ENCODE measurements at places on chromosomes 1 and 21.

DNA sequence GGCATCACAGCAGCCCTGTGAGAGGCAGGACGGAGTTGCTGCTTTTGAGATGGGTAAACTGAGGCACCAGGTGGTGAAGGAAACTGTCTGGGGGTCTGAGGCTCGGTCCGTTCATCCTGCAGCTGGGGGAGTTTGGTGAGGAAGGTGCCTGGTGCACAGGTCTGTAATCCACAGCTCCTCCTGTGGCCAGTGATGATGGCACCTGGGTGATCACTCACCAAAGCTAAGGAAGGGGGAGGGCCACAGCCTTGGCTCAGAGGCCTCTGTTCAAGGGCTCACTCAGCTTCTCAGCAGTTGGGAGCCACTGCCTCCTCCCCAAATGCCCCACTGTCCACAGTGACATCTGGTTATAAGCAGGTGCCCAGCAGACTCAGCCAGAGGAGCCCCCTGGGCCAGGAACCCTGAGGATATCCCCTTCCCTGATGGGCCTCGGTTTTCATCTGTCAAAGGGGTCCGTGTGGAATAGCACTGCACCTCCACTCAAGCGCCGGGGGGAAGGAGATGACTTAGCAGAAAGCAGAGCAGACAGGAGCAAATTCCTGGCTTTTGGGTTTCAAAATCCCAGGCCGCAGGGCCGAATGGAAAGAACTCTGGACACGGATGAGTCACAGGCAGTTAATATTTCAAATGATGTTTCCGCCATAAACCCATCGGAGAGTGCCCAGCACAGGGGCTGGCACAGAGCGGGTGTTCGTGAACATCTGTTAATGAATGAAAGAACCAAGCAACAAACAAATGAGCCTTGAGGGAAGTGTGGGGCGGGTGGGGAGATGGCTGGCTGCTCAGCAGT lies 82.8 kb downstream of the DMRTB1 start:
- DNase-seq, result peak; percentile 89

- DNase-seq, result no peak
Observed at GRCh38 chr1:27372022-27372807, 2.4 kb downstream of the FCN3 start.

DNA sequence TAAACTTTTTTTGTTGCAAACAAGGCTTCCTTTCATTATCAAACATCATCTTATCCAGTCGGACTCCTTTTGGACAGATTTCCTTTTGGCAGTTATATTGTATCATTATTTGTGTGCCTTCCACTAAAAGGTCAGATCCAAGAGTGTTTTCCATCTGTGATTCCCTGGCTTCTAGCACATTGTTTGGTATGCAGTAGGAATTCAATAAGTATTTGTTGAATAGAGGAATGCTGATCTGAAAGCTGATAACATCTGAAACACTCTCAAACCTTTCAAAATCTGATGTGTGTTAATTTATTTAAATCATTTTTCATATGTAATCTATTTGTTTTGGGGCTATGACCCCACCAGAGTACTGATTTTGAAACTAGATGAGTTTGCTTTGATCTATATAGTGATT lies 39.0 kb downstream of the NDC1 start:
- DNase-seq, result no peak

- no peak for DNase-seq
Observed at GRCh38 chr1:35931446-35932157, 697 bp downstream of the AGO3 start.

DNA sequence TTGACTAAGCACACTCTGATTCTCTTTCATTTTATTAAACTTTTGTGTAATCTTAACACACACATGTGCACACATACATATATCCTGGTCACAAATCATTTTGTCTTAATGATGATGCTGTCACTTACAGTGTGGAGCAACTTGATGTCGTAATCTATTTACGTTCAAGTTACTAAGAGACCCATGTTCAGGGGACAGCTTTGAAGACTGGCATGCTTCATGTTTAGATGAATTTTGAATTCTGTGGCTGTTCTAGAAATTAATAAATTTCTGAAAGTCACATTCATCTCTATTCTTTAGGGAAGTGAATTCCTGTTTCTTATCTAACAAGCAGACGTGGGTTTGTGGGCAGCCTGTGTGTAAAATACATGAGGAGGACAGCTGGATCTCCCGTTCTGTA lies 1637.8 kb downstream of the PLA2G4A start:
- no peak for DNase-seq

DNA sequence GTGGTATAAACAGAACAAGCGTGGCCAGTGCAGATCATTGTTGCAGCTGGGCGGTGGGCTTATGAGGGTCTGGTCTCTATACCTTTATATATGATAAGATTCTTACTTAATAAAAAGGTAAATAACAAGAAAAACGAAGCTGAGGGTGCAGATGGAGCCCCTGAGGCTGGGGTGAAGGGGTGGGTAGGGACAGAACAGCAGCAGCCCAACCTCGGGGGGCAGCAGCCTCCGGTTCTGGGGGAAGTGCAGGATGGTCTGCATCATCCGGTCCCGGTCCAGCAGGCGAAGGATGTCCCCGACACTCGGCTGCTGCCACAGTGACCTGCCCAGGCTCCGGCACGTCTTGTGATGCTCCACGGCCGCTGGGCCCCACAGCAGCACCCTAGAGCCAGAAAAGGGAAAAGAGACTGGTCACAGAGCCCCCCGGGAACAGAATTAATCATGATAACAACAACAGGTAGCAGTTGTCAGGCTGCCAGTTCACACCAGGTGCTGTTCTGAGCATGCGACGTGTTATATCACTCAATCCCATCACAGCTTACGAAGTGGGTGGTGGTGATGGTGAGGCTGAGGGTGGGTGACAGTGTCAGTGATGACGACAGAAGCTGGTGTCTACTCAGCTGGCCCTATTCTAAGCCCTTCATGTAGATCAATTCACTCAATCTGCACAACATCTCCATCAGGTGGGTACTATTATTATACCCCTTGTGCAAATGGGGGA lies 35.5 kb downstream of the MRAP start:
- no peak for DNase-seq

DNA sequence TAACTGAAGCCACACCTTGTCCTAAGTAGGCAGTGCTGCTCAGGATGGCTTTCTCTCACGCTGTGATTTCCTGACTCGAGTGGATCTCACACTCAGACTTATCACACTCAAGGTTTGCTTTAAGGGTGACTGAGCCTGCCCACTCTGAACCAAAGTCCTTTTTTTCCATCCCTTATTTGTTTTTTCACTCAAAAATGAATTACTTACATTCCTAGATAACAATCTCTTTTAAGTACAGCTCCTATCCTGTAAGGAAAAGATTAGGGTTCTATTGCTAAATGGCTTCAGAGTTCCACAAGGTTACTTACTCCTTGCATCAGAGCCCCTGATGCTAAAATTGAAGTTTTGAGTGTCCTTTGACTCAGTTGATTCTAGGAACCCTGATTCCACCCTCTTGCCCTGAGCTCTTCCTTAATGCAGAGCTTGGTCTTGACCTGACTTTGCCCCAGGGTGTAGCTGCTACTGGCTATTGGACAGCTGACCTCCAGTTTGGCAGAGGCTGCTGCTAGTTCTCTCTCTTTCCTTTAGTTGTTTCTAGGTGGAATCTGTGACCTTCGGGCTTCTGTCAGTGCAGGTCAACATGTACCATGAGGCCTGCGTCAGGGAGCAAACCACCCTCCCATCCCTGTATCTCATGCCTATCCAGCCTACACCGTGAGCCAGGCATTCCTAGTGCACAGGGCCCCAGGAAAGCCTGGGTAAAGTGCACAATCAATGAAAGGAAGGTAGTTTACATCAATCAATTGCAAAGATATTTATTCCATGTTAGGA lies 80.1 kb upstream of the CD55 start:
- DNase-seq, result no peak

DNA sequence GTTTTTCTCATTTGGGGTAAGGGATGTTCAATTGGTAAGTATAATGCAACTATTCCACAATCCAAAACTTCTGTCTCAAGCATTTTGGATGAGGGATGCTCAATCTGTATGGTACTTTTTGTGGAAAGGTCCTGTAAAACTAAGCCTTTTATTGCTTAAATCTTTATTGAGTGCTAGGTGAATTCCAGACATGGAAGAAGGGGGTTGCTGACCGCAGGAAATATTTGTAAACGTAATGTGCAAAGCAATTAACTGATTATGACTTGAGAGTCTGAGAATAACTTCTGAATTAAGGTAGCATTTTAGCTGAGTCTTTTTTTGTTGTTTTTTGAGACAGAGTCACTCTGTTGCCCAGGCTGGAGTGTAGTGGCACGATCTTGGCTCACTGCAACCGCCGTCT lies 3.1 kb downstream of the AKIRIN1 start:
- DNase-seq, result no peak

DNA sequence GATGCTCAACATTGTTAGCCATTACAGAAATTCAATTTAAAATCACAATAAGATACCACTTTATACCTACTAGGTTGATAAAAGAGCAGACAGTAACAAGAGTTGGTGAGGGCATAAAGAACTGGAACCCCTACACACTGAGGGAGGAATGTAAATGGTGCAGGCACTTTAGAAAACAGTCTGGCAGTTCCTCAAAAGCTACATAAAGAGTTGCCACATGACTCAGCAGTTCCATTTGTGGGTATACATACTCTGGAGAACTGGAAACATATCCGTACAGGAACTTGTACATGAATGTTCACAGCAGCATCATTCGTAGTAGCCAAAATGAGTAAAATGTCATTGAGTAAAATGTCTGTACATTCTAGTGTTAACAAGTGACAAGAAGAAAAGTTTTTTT lies 17.0 kb downstream of the NSL1 start:
- DNase-seq, result no peak

- DNase-seq, result no peak
Observed at GRCh38 chr1:205346956-205347574, 9.7 kb downstream of the KLHDC8A start.

GRCh38 chr1:9871707-9872425 lies 38.2 kb downstream of the CTNNBIP1 start:
- no peak for DNase-seq

DNA sequence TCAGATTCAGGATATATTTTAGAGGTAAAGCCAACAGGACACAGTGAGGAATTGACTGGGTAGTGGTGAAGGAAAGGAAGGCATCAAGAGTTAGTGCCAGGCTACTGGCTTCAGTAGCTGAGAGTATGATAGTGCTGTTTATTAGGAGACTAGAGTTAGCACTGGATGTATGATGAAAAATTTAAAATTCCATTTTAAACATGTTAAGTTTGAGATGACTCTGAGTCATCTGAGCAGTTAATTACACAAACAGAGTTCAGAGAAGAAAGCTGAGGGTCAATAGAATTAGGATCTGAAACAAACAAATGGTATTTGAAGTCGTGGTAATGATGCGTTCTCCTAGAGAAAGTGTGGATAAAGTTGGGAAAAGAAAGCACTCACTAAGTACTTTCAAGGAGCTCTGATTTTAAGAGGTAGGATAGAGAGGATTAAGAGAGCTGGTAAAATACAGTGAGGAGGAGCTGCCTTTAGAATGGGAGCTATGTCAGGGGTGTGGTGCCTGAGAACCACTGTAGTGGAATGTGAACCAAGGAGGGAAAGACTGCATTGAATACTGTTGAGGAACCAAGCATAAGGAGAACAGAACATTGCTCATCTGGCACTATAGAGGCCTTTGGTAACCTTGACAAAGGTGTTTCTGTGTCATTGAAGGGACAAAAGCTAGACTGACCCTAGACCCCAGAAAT lies 21.7 kb upstream of the SHCBP1L start:
- no peak for DNase-seq

DNA sequence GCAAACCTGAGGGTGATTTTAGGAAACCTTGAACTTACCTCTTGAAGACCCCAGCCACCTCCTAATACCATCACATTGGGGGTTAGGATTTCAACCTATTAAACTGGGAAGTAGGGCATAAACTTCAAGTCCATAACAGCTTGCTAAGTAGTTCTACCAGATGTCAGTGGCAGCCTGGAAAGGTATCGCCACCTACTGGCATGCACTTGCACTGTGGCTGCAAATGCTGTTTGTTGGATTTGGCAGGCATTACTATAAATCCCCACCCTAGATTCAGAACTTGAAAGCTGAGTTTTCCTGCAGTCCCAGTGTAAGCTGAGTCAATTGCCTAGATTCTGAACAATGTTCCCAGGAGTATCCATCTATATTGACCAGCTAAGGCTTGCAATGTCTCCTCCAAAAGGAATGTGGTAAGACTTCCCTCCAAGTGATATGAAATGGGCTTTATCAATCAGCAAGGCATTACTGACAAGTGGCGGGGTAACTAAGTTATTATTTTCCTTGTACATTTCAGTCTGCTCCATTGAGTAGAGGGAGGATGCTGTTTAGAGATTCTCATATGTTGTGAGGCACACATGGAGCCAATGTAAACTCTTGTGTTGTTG lies 474.5 kb downstream of the PTPRC start:
- peak; percentile 59 for DNase-seq

DNA sequence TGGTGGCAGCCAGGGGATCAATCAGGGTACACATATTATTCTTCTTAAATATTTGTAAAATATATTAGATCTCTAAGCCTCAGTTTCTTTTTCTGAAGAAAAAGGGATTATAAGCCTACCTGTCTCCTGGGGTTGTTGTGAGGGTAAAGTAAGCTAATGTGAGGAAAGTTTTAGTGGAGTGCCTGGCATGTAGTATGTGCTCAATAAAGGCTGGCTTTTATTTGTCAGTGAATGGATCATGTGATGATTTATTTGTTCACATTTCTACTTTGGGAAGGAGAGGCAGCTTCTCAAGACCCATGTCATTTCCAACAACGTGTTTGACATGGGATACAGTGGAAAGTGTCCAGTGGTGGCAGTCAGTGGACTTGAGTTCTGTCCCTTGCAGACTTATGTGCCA lies 12.4 kb upstream of the RBM15 start:
- DNase-seq, result no peak

- no peak for DNase-seq
Observed at GRCh38 chr1:234631721-234632125, 21.7 kb upstream of the IRF2BP2 start.

DNA sequence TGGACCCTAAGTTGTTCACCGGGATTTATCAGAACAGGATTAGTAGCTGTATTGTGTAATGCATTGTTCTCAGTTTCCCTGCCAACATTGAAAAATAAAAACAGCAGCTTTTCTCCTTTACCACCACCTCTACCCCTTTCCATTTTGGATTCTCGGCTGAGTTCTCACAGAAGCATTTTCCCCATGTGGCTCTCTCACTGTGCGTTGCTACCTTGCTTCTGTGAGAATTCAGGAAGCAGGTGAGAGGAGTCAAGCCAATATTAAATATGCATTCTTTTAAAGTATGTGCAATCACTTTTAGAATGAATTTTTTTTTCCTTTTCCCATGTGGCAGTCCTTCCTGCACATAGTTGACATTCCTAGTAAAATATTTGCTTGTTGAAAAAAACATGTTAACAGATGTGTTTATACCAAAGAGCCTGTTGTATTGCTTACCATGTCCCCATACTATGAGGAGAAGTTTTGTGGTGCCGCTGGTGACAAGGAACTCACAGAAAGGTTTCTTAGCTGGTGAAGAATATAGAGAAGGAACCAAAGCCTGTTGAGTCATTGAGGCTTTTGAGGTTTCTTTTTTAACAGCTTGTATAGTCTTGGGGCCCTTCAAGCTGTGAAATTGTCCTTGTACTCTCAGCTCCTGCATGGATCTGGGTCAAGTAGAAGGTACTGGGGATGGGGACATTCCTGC lies 3.9 kb upstream of the OLFML3 start:
- no peak for DNase-seq
